ENCODE measurements at places on chromosomes 3 and 15. TPM values are rescaled to one million over a fixed set of nuclear protein-coding genes. Genes with fewer than 3 reads are reported as not detected.

XYLB gene
- 7.8 TPM for total RNA-seq

- H3K4me1 ChIP-seq = no peaks in the 10 kb centered on the region
- DNase-seq = no peak
- H3K27me3 ChIP-seq = no peaks in the 10 kb centered on the region
- no peak overlapping the region for H3K4me3 ChIP-seq
- H3K36me3 ChIP-seq = no peaks in the 10 kb centered on the region
- H3K27ac ChIP-seq = no peak overlapping the region
Measured at GRCh38 chr3:194387926-194388418, 11.1 kb downstream of the GP5 start.

GRCh38 chr15:40110866-40111550 is 2.3 kb upstream of the BMF start:
- H3K36me3 ChIP-seq = no peaks in the 10 kb centered on the region
- no peak overlapping the region for H3K4me3 ChIP-seq
- no peaks in the 10 kb centered on the region for H3K27me3 ChIP-seq
- H3K4me1 ChIP-seq = peaks cover 38% of the 10 kb centered on the region
- no peak overlapping the region for H3K27ac ChIP-seq
- no peak for DNase-seq

GRCh38 chr3:198032039-198032936 is 72.3 kb downstream of the LMLN start:
- H3K4me1 ChIP-seq = no peaks in the 10 kb centered on the region
- H3K4me3 ChIP-seq = no peak overlapping the region
- H3K36me3 ChIP-seq = no peaks in the 10 kb centered on the region
- no peak for DNase-seq
- no peak overlapping the region for H3K27ac ChIP-seq
- no peaks in the 10 kb centered on the region for H3K27me3 ChIP-seq

- H3K4me3 ChIP-seq = no peak overlapping the region
- H3K27me3 ChIP-seq = no peaks in the 10 kb centered on the region
- H3K27ac ChIP-seq = no peak overlapping the region
Measured at GRCh38 chr3:151183265-151183671, 19.7 kb downstream of the GPR171 start.

DNA sequence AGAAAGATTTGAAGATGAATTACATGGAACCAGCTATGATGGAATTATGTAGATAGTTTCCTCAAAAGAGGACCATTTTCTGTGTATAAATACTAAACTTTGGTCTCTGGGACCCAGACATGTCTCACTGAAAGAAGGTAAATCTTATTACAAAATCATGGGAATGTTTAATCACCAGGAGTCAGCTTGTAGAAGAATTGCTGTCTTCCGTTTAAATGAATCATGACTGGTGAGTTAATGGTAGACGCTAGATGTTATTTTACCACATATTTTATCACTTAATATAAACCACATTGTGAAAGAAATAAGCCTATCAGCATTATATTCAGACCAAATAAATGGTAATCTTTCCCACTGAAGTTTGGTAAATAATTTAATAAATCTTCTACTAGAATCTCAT is 322.3 kb upstream of the SUCLG2 start:
- no peak overlapping the region for H3K4me3 ChIP-seq
- H3K27me3 ChIP-seq = no peaks in the 10 kb centered on the region
- DNase-seq = no peak
- H3K36me3 ChIP-seq = no peaks in the 10 kb centered on the region
- H3K4me1 ChIP-seq = no peaks in the 10 kb centered on the region
- no peak overlapping the region for H3K27ac ChIP-seq

GRCh38 chr15:70068783-70069565 is 28.7 kb downstream of the TLE3 start:
- H3K4me3 ChIP-seq = no peak overlapping the region
- DNase-seq = peak; percentile 66
- peaks cover 41% of the 10 kb centered on the region for H3K4me1 ChIP-seq
- no peaks in the 10 kb centered on the region for H3K27me3 ChIP-seq
- H3K36me3 ChIP-seq = peaks cover 4% of the 10 kb centered on the region

SPG21 gene
- total RNA-seq = 33.0 TPM

DNA sequence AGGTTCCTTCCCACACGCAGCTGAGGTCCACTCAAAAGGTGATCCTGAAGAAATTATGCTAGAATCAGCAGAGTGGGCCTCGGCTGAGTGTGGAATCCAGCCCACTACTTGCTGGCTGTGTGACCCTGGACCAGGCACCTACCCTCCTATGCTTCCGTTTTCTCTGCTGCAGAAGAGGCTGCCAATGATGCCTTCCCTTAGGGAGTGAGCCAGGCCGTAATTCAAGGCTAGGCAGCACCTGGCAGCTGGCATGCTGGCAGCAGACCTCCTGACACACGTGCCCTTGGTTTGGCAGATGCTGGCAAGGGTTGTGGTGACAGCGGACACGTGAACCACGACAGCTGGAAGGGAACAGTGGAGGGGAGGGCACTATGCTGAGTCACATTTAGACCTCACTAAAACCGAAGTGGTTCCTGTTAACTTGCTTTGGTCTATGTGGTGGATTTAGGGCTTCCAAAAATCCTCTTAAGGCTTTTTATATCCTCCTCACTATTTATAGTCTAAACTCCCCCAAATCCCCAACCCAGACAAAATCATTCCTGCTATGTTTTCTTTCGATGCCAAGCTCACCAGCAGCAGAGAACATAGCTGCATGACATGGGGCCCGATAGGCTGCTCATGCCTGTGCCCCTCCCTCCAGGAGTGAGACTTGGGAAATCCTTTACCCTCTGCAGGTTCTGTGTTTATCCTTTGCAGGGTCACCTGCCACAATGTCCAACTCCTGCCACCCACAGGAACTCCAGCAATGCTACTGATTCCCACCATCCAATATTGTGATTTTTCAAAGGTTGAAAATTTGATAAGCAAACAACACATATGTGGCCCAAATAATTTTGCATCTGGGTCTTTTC is 10.6 kb upstream of the PCSK6 start:
- H3K27me3 ChIP-seq = no peaks in the 10 kb centered on the region
- peak overlapping the region; percentile 40 for H3K27ac ChIP-seq
- DNase-seq = peak; percentile 98
- no peaks in the 10 kb centered on the region for H3K36me3 ChIP-seq

GRCh38 chr3:60175680-60176079 is 1075.6 kb downstream of the FHIT start:
- H3K27ac ChIP-seq = no peak overlapping the region
- H3K4me3 ChIP-seq = no peak overlapping the region
- DNase-seq = no peak

CSPG5 gene
- total RNA-seq = 0.26 TPM

USP13 gene
- total RNA-seq = 6.9 TPM
